ENCODE measurements at places on chromosomes 2 and 18.

- DNase-seq: no peak
These were observed 8.5 kb downstream of the TPO start for GRCh38 chr2:1421731-1422130.

DNA sequence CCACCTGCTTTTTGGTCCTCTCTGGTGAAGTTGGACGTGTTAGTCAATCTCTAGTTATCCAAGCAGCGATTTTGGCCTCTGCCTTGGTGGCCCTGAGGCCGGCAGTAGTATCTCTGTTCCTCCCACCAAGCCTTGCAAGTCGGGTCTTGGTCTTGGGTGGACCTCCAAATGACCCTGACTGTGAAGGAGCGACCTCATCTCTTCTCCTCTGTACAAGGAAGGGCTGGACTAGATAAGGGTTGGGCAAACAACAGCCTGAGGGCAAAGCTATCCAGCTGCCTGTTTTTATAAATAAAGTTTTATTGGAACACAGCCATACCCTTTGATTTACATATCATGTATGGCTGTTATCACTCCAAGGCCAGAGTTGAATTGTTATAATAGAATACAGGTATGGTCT, 74.6 kb upstream of the FOSL2 start:
- DNase-seq: no peak

GRCh38 chr2:60411295-60411694, 142.2 kb downstream of the BCL11A start:
- no peak for DNase-seq

DNA sequence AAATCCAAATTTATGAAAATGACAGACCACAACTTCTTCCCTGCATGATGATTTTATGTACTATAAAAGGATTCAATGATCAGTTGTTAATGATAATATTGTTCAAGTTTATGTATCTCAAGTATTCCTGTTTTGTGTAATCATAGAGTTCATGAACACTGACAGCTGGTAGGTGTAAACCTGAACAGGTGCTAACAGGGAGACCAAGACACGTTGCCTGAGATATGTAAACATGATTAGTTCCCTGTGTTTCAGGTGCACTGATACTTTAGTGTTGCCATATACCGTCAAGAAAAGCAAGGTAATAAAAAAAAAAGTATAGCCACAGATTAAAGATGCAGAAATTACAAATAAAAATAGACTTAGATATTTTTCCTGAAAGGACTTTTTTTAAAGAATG, 131.8 kb downstream of the BAZ2B start:
- no peak for DNase-seq

GRCh38 chr2:173002751-173003541, 72.7 kb upstream of the MAP3K20 start:
- DNase-seq: no peak

GRCh38 chr2:174338147-174338605, 3.4 kb downstream of the SP9 start:
- DNase-seq: no peak

DNA sequence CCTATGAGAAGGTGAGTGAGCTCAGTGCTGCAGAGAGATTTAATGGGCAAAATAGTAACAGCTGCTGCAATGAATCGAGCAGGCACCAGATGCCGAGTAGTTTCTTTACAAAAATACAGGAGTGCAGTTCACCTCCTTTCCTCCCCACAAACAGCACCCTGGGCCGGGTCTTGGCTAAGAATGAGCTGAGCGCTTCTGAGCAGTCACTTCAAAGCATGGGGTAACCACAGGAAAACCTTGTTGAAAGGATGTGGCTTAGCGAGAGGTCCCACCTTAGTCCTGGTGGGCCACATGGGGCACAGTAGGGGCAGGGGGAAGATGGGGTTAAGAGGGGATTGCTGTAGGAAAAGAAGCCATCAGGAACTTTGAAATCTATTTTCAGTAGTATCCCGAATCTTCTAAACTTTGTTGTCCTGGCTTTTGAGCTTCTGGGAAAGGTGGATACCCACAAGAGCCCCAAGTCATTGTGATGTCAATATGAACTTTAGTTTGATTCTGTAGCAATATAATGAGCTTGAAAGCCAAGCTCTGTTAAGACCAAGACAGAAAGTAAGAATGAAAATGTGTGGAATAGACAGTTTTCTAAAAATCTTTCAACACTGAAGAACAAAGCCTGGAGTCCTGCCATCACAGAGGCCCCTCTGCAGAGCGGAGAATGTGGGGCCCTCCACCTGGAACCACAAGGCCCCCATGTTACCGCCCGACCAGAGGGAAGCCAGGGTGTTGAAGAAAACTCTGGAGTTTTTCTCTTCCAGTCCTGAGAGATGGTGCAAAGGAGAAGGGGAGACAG, 101.0 kb upstream of the ZNF236 start:
- DNase-seq: no peak

- DNase-seq: no peak
These were observed 33.4 kb downstream of the ZFP36L2 start for GRCh38 chr2:43192744-43193651.

- no peak for DNase-seq
These were observed 39.0 kb downstream of the ARL5A start for GRCh38 chr2:151789055-151789834.

GRCh38 chr2:174121612-174122011, 126.7 kb downstream of the OLA1 start:
- DNase-seq: no peak

- no peak for DNase-seq
These were observed 98.2 kb downstream of the ZNF516 start for GRCh38 chr18:76396792-76397191.

DNA sequence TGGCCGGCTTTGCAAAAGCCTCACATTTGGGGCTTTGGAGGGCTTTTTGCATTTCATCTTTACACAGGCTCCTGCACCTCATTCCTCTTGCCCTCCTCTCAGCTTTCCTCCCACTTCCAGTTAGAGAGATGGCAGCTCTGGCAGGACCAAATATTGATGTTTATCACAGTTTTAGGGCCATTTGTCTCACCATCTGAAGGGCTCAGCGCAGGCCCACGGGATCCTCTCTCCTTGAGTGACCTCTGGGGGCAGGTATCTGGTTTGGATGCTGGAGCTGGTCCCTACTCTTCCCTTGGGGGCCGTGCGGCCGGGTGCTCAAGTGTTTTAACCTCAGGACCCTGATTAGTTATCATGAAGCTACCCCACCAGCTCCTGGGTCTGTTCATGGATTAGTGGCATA, 19.9 kb downstream of the ATOH8 start:
- DNase-seq: no peak

Measured in astrocyte of the spinal cord (primary cell).